Activated CD4-positive, CD25-positive, alpha-beta regulatory T cell treated with anti-CD3 and anti-CD28 coated beads, Interleukin-2, amount 50 U/mL, for 24 hours (primary cell): ENCODE measurements at places on chromosomes 6 and 20.

GRCh38 chr20:62832212-62832922 lies 15.5 kb downstream of the COL9A3 start:
- peak; percentile 33 for ATAC-seq

- ATAC-seq, result no peak
Observed at GRCh38 chr20:58810116-58810878, 40.4 kb downstream of the GNAS-AS1 start.

- ATAC-seq, result no peak
Observed at GRCh38 chr6:94124333-94124732, 705.0 kb upstream of the EPHA7 start.

DNA sequence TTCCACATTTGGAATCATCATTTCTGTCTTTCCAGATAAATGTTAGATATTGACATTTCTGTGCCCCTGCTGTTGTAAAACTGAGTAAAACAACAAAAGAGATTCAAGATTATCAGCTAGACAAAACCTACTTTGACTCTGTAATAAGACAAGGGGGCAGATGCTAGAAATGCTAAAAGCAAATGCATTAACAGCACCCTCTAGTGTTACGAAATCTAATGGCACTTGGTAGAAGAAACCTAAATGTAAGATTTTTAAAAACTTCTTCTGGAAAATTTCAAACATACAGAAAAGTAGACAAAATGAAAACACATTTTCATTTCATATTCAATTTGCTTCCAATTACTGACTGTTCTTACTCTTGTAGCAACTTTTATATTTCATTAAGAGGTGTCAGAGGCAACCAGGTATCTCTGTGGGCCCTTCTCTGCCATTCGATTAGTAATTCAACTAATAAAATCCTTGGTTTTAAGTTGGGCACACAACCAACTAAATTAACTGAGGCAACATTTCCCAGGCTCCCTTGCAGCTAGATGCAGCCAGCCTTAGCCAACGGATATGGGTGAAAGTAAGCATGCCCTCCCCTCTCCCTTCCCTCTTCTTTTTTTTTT lies 45.0 kb downstream of the SLC23A2 start:
- ATAC-seq, result no peak

- ATAC-seq, result no peak
Observed at GRCh38 chr20:43974695-43975094, 60.0 kb downstream of the TOX2 start.

DNA sequence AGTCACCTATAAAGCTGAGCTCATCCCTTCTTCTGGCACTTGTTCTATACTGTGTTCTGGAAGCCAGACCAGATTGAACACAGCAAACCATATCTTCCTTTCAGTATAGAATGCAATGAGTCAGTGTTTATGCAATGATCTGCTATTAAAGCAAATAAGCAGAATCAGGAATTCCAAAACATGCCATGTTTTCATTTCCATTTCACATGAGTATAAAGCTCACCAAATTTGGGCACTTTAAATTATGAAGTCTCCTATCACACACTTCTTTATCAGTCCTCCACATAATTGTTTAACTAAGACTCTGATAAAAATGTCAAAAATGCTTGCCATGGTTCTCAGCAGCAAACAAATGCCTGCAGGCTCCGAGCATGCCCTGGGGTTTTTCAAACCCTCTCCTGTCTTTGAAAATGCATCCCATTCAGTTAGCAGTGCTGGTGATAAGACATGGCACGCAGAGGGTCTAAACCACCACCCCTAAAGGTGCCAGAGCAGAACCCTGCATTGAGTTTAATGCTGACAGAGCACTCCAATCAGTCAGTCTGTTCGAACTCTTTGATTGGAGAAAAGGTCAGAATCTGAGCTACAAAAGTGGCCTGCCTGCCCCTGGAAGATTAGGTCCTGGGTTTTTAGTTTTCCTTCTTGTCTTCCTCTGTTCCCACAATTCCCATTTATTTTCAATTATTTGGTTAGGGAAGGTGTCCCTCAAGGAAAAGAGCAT lies 234.1 kb downstream of the GMPR start:
- no peak for ATAC-seq

- no peak for ATAC-seq
Observed at GRCh38 chr6:158452191-158452590, 107.7 kb upstream of the TMEM181 start.

DNA sequence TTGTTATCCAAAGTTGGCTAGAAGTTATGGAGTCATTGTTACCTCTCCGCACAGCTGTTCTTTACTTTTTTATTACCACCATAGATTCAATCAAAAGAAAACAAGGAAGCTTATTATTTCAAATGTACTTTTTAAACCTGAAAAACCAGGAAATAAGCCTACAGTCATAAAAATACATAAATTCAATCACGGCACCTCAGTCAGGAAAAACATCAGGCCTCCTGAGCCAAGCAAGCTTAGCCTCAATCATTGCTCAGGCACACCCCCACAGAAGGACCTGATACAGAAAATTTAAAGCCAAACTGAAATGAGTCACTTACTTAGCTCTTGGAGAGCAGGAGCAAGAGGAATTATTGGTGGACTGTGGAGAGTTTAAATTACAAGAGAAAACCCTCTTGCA lies 44.3 kb downstream of the MARCKS start:
- ATAC-seq, result no peak

- no peak for ATAC-seq
Observed at GRCh38 chr6:141548966-141549365, 583.8 kb upstream of the GJE1 start.

- ATAC-seq, result no peak
Observed at GRCh38 chr6:35052694-35053565, 88.2 kb downstream of the TCP11 start.

GRCh38 chr6:159390381-159390780 lies 221.2 kb downstream of the FNDC1 start:
- ATAC-seq, result no peak

GRCh38 chr6:136506124-136506799 lies 44.0 kb downstream of the MAP7 start:
- no peak for ATAC-seq

DNA sequence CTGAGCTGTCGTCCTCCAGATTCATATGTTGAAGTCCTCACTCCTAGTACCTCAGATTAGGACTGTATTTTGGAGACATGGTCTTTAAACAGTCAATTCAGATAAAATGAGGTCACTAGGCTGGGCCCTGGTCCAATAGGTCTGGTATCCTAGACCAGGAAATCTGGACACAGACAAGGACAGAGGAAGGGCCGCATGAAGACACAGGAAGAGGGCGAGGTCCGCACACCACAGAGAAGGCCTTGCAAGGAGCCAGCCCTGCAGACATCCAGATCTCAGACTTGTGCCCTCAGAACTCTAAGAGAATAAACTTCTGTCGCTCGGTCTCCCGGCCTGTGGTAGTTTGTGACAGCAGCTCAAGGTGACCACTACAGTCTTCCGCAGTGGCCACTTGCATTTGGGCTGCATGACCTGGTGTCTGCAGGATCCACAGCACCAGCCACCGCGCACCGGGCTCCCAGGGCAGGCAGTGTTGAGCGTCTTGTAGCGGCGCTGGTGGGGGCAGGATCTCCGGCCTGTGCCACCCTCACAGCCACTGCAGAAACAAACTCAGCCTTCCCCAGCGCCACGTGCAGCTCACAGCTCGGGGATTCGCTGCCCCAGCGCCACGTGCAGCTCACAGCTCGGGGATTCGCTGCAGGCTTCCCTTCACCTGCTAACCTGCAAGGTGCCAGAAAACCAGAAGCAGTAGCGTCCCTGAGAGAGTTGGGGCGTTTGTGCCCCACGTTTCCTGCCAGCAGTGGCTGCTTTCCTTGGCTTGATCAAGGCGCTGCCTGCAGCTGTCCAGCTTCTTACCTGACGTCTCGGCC lies 6.0 kb upstream of the RBM38 start:
- no peak for ATAC-seq

DNA sequence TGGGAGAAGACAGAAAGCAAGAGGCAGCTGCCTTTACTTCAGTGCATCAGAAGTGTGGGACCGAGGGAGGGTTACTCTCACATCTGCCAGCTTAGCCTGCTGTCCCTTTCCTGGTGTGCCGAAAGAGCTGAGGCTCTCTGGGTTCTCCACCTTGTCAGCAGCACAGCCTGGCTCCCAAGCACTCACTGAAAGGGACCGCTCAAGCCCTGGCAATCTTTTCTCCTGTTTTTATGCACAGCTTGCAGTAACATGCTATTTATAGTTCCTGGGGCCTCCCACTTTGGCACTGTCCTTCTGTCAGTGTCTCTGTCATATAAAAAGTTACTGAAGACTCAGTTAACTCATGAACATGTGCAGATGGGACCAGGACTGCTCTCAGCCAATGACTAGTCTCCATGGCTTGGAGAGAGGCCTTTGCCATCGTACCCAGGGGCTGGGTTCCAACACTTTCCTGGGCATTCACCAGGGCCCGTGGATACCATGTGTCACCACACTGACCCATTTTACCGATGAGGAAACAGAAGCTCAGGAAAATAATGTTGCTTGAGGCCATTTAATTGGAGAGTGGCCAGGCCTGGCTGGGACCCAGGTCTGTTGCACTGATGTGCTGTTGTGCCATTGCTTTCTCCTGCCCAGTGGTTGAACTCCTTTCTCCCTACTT lies 46.2 kb downstream of the PANK2 start:
- no peak for ATAC-seq

- no peak for ATAC-seq
Observed at GRCh38 chr6:43916924-43917877, 147.2 kb downstream of the VEGFA start.

GRCh38 chr6:133873538-133873937 lies 15.4 kb upstream of the TCF21 start:
- no peak for ATAC-seq

DNA sequence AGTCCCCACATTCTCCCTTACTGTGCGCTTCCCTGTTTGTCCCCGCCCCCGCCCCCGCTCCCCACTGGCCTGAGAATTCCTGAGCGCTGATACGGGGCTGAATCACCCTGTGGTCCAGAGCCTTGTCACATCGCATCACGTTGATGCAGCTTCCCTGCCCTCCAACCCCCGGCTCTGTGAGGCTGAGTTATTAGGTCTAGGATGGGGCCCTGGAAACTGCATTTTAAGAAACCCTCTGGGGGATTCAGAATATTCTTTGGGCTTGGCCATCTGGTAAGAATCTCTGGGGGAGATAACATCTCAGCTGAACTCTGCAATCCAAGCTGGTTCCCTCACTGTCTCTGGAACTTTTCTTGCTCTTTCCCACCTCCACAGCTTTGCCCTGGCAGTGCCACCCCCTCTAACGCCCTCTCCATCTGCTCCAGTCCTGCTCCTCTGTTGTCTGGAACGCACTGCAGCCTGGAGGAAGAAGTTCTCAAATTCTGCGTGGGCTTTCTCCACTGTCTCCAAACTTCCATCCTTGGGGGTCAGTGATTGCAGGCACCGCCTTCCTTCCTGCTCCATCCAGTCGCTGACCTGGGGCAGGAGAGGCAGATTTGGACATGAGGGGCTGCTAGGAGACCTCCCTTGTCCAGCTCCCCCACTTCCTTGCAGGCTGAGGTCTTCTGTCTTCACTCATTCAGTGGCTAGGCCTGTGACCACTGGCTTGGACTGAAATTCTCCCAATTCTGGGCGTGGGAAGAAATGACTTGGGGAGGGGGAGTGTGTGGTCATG lies 42.6 kb downstream of the KIAA1755 start:
- no peak for ATAC-seq

DNA sequence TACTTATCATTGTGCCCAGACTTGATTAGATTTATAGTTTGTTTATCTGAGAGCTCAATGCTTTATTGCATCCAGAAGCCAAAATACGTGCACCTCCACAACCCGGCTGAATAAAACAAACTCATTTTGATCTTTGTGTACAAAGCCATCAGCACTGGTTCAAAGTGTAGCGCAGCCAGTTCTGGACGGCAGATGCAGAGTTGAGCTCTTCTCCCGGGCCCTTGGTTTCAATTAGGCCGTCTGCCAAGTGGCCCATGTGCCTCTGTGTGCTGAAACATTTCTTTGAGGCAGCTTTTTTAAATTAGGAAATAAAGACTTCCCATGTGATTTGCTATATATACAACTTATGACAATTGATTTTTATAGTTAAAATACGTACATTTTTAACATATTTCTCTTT lies 96.2 kb upstream of the RSPO3 start:
- no peak for ATAC-seq

GRCh38 chr6:52276130-52276529 lies 8.4 kb downstream of the MCM3 start:
- ATAC-seq, result no peak

GRCh38 chr6:83770910-83771309 lies 62.0 kb upstream of the SNAP91 start:
- no peak for ATAC-seq

DNA sequence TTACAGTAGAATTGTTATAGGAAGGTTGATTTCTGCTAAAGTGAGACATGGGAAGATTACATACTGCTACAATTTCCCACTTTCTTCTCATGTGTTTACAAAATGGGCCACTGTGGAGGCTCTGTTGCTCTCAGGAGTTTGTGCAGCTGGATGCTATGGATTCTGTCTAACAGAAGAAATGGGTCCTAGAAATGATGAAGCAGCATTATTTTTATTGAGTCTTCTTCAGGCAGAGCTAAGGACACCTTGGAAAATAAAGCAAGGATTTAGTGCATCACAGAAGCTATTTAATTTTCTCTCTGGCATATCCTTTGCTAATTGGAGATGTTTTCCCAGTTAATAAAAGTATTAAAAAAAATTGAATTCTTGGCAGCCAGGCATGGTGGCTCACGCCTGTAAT lies 29.2 kb downstream of the CCDC170 start:
- no peak for ATAC-seq

GRCh38 chr6:88840796-88841539 lies 122.5 kb downstream of the RNGTT start:
- ATAC-seq, result no peak

DNA sequence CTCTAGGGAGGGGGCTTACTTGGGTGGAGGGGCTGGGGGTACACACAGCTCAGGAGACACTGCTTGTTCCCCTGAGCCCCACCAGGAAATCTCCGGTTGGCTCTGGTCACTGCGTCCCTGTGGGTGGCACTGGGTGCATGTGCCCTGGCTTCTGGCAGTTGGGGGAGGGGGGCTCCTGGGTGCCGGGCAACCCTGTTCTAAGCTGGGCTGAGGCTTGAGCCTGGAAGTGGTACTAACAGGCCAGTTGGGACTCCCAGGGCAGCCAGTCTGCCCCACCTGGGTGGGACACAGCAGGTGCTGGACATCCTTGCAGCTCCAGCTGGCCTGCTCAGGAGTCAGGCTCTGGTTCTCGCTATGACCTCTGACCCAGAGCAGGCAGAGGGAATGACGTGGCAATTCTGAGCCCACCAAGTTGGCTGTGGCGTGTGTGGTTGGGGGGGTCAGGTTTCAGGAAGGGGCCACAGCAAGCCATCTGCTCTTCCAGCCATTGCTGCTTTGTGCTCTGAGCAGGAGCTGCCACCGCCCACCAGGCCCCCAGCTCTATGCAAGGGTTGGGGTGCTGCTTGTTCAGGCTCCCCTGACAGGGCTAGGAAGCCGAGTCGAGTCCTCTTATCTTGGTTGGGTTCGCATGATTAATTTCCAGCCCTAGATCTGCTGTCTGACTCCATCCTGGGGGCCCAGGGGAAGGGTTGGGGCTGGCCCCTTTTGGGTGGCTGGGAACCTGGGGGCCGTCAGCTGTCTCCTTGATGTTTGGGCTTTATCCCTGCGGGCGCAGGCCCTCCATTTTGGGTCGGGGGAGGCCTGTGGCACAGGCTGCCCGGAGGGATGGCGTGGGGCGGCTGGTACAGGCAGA lies 590 bp downstream of the C20orf204 start:
- no peak for ATAC-seq
